WTC11 (cell line): ENCODE measurements at places on chromosomes 5 and 9. TPM values are rescaled to one million over a fixed set of nuclear protein-coding genes. Genes with fewer than 3 reads are reported as not detected.

IFNA13 gene
- total RNA-seq = not detected in 3 replicates

FOXD4L5 gene
- total RNA-seq = 0.07 to 0.11 TPM in 2 of 3 replicates, not detected in the other

SLC4A9 gene
- total RNA-seq = 0.37 to 0.76 TPM (median 0.50 TPM) in 3 replicates

NEUROG1 gene
- 0.13 to 0.18 TPM in 2 of 3 replicates, not detected in the other for total RNA-seq

MSX2 gene
- 0.73 to 0.94 TPM (median 0.83 TPM) in 3 replicates for total RNA-seq
